Gastroesophageal sphincter (tissue), 4 donors: ENCODE measurements at places on chromosomes 7 and 10. TPM values are rescaled to one million over a fixed set of nuclear protein-coding genes. Genes with fewer than 3 reads are reported as not detected.

DNA sequence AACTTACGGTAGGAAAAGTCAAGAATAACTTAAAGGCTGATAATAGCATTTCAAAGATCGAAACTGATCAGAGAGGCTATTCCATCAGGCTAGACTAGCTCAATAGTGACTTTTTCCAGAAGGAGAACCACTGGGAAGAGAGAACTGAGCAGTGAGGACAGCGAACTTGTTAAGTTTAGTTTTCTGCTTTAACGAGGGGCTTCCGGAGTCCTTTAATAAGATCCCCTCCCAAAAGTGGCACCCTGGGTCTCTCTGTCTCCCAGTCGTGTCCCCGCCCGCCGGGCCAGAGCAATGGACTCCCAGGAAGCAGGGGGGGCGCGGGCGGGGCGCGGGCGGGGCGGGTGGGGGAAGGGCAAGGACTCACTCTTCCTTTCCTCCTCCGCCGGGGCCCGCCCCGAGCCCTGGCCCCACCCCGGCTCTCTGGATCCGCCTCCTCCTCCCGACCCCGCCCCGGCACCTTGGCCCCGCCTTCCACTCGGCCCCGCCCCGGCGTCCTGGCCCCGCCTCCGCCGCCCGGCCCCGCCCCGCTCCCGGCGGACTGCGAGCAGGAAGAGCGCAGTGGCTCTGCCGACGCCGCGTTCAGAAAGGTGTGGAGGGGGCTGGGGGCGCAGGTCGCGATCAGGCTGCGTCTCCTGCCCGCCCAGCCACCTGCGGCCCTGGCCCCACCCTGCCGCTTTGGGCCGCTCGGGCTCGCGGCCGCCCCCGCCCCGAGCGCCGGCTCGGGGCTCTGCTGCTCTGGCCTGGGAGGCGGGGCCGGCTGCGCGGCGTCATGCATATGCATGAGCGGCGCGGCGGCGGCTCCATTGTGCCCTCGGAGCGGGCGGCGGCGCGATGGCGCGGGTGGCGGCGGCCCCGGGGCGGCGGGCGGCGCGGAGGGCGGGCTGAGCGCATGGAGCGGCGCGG lies at the start of gene ZMIZ2:
TSS of gene ZMIZ2 (plus strand) at position 803 of the 903 bp plus-strand sequence. CDS start 7,403 bp downstream, outside the sequence.
- peak; percentile 95 for ATAC-seq

FAM237B gene
- not detected for total RNA-seq

- ATAC-seq: no peak
Observed at GRCh38 chr7:112531675-112532074, 50.9 kb downstream of the LSMEM1 start.

DNA sequence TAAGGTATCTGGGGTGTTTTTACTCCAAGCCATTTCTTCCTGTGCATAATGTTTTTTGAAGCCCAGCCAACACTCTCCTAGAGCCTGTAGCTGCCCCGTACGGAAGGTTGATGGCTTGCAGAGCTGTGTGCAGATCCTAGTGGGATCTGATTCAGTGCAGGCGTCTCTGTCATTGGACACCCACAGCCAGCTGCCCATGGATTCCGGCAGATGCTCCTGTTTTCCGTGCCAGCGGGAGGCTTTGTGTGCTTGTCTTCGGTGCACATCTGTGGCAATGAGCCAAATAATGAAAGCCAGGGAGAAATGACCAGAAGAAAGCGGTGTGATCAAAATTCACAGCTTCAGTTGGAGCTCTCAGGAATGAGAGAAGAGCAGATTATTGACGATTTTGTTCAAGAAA lies 426.4 kb downstream of the TYW1 start:
- no peak for ATAC-seq

RPEL1 gene
- total RNA-seq: not detected
